PC-3 (cell line): ENCODE measurements at places on chromosomes 1 and 21. TPM values are rescaled to one million over a fixed set of nuclear protein-coding genes. Genes with fewer than 3 reads are reported as not detected.

GRCh38 chr1:119141020-119141424 lies 569 bp upstream of the WARS2 start:
- peak; percentile 43 for DNase-seq
- no peaks in the 10 kb centered on the region for H3K27me3 ChIP-seq
- peak overlapping the region; percentile 93 for H3K27ac ChIP-seq
- no peaks in the 10 kb centered on the region for H3K36me3 ChIP-seq
- H3K4me3 ChIP-seq, result peak overlapping the region; percentile 74
- peaks cover 32% of the 10 kb centered on the region for H3K4me1 ChIP-seq

DNA sequence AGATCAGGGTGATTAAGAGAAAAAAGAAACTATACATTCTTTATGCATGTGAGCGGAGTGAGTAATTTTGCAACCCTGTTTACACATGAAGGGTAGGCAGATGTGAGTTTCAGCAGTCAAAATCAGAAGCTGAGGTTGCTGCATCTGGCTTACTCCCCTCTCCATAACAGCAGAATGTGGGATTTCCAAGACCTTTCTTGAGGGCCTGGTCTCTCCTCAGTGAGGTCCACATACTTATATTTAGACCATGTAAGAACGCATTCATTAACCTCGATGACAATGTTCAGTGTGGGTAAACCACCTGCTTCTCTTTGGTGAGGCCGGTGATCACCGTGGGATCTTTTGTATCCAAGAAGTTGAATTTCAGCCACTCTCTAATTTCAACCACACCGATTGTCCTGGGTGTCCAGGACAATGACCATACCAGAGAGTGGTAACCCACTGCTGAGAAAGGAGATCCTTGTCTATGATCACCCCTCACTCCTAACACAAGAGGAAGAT lies 18.7 kb upstream of the RAP1A start:
- no peak overlapping the region for H3K4me3 ChIP-seq
- peaks cover 15% of the 10 kb centered on the region for H3K4me1 ChIP-seq
- no peak overlapping the region for H3K27ac ChIP-seq

SPRR2A gene
- not detected in 2 replicates for total RNA-seq

- no peaks in the 10 kb centered on the region for H3K27me3 ChIP-seq
- H3K27ac ChIP-seq, result no peak overlapping the region
- no peak for DNase-seq
- H3K4me3 ChIP-seq, result no peak overlapping the region
- no peaks in the 10 kb centered on the region for H3K36me3 ChIP-seq
Observed at GRCh38 chr21:32548978-32549377, 36.3 kb downstream of the TCP10L start.

DNA sequence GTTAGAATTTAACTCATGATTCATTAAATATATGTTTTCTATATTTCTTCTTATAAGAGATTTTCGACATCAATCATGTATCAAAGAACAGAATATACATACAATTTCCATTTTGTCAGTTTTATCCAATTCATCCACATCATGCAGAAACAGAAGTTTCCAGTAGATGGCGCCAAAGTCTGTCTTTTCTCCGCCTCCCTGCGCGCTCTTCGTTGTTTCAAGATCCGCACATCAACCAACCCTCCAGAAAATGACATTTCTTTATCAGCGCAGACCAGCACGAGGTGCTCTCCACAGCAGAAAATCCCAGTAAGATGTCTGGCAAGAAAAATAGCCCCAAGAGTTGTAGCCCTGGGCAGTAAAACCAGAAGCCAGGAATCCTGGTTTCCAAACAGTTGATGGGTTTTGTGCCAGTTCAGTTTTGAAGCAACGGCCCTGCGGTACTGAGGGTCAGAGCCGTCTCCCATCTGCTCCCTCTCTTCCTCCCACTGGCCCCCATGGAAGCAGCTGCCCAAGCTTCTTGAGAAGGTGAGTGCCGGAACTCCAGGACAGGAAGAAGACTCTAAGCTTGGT lies 38.6 kb upstream of the GPR137B start:
- H3K4me3 ChIP-seq, result no peak overlapping the region
- no peaks in the 10 kb centered on the region for H3K27me3 ChIP-seq
- H3K27ac ChIP-seq, result no peak overlapping the region

GRCh38 chr1:117312453-117313138 lies 54.7 kb upstream of the MAN1A2 start:
- no peaks in the 10 kb centered on the region for H3K36me3 ChIP-seq
- peak; percentile 66 for DNase-seq
- no peaks in the 10 kb centered on the region for H3K27me3 ChIP-seq
- H3K27ac ChIP-seq, result no peak overlapping the region
- H3K4me3 ChIP-seq, result no peak overlapping the region

CHI3L1 gene
- total RNA-seq, result not detected in 2 replicates

- peak; percentile 74 for DNase-seq
- no peaks in the 10 kb centered on the region for H3K36me3 ChIP-seq
- H3K4me3 ChIP-seq, result no peak overlapping the region
- no peaks in the 10 kb centered on the region for H3K4me1 ChIP-seq
Observed at GRCh38 chr1:59976194-59977074, 49.9 kb upstream of the CYP2J2 start.

- H3K4me3 ChIP-seq, result no peak overlapping the region
- H3K27me3 ChIP-seq, result no peaks in the 10 kb centered on the region
- H3K27ac ChIP-seq, result no peak overlapping the region
- DNase-seq, result no peak
Observed at GRCh38 chr1:44296806-44297205, 58.3 kb downstream of the ERI3 start.

TRNP1 gene
- 108 and 109 TPM in 2 replicates for total RNA-seq

OR6N2 gene
- not detected in 2 replicates for total RNA-seq

AGMAT gene
- 8.2 and 9.4 TPM in 2 replicates for total RNA-seq

- no peak for DNase-seq
- H3K4me3 ChIP-seq, result no peak overlapping the region
- H3K4me1 ChIP-seq, result peaks cover 7% of the 10 kb centered on the region; the same call in 1 of the 2 replicates
- no peak overlapping the region for H3K27ac ChIP-seq
- H3K36me3 ChIP-seq, result peaks cover 19% of the 10 kb centered on the region
Observed at GRCh38 chr1:7786795-7787194, 2.7 kb downstream of the PER3 start.

DNA sequence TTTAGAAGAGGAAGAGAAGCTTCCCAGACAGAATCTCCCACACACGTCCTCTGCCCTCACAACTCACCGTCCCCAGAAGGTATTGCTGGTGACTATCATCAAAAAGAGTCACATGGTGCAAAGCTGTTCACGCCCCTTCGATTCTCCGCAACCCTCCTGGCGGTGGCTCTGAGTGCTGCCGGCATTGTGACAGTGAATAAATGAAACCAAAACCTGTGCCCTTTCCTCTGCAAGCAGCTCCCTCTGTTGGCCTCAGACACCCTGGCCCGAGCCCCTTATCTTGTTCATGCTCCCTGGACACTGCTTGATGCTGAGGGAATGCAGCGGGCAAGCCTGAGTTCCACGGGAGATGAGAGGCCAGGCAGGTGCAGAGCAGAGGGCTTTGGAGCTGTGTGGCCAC lies 510.3 kb downstream of the NPHP4 start:
- no peak overlapping the region for H3K27ac ChIP-seq
- peaks cover 99% of the 10 kb centered on the region for H3K27me3 ChIP-seq
- no peaks in the 10 kb centered on the region for H3K36me3 ChIP-seq

DNA sequence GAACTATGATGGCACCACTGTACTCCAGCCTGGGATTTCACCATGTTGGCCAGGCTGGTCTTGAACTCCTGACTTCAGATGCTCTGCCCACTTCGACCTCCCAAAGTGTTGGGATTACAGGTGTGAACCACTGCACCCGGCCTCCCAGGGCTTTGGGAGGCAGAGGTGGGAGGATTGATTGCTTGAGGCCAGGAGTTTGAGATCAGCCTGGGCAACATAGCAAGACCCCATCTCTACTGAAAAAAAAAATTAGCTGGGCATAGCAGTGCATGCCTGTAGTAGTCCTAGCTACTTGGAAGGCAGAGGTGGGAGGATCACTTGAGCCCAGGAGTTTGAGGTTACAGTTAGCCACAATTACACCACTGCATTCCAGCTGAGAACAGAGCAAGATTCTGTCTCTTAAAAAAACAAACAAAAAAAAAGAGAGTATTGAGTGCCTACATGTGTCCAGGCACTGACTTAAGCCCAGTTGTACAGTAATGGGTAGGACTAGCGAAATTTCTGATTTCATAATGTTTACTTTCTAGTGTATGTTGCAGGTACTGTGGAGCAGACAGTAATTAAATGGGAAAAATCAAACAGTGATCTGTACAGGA lies 4.2 kb downstream of the MANEAL start:
- H3K27ac ChIP-seq, result no peak overlapping the region
- no peaks in the 10 kb centered on the region for H3K27me3 ChIP-seq

DNA sequence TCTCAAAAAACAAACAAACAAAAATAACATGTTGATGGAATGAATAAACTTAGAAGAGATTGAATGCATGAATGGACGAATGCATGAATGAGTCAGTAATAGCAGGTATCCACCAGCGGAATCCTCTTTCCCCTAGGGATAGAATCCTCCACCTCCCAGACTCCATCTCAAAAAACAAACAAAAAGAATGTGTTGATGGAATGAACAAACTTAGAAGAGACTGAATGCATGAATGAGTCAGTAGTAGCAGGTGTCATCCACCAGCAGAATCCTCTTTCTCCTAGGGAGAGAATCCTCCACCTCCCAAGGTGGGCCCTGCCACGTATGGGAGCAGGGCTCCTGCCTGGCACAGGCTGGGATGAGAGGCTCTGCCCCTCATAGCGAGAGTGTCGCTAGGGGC lies 26.8 kb upstream of the RNF19B start:
- peak; percentile 69 for DNase-seq
- H3K27me3 ChIP-seq, result no peaks in the 10 kb centered on the region
- H3K27ac ChIP-seq, result peak overlapping the region; percentile 61
- no peaks in the 10 kb centered on the region for H3K36me3 ChIP-seq

DNA sequence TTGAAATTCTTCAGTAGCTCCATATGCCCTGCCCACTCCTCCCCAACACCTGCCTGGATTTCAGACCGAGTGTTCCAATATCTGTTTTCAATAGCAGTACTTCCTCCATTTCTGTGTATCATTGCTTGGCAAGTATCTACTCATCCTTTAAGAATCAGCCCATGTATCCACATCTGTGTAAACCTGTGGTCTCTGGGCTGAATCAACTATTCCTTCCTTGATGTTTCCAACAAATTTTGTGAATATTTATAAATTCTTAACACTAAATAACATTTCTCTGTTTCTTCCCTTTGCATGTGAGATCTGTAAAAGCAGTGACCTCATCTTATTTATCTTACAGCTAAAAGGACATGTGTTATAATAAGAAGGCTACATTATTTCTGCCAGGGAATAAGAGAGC lies 26.0 kb upstream of the UAP1 start:
- H3K36me3 ChIP-seq, result no peaks in the 10 kb centered on the region
- peaks cover 37% of the 10 kb centered on the region for H3K4me1 ChIP-seq
- no peak overlapping the region for H3K27ac ChIP-seq
- no peaks in the 10 kb centered on the region for H3K27me3 ChIP-seq

- no peaks in the 10 kb centered on the region for H3K36me3 ChIP-seq
- H3K27me3 ChIP-seq, result no peaks in the 10 kb centered on the region
- no peak overlapping the region for H3K4me3 ChIP-seq
Observed at GRCh38 chr1:55816456-55817426, 601.6 kb upstream of the USP24 start.

DNA sequence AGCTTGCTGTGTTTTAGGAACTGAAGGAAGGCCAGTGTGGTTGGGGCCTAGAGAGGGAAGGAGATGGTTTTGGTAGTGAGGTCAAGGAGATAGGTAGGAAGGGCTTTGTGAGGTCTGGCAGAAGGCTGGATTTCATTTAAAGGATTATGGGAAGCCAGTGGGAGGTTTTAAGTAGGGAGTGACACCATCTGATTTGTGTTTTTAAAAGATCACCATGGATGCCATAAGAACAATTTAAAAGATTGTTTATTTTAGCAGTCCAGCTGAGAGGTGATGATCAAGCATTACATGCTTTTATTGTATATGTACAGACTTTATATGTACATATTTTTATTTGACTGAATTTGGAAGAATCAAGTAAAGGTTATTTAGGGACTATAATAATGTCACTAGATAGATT lies 26.4 kb downstream of the RGL1 start:
- DNase-seq, result no peak
- H3K27me3 ChIP-seq, result no peaks in the 10 kb centered on the region
- no peaks in the 10 kb centered on the region for H3K4me1 ChIP-seq
- no peak overlapping the region for H3K4me3 ChIP-seq
- no peak overlapping the region for H3K27ac ChIP-seq
- no peaks in the 10 kb centered on the region for H3K36me3 ChIP-seq

DNA sequence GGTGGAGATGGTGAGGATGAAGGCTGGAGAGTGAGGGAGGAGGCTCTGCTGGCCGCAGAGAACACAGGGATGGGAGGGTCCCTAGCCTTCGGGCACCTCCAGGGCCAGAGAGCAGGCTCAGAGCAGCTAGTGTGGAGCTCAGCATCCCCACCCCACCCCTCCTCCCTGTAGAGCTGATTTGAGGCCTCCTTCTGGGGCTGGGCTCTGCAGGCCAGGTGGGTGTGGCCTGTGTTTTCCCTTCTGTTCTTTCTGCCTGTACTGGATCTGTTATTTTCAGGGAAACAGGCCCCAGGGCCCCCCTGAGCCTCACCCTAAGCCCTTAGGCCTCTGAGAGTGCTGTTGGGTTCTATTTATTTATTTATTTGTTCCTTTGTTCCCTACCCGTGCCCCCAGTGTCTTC lies 44.8 kb downstream of the TMCC2 start:
- no peaks in the 10 kb centered on the region for H3K36me3 ChIP-seq
- H3K4me1 ChIP-seq, result peaks cover 16% of the 10 kb centered on the region
- H3K27me3 ChIP-seq, result no peaks in the 10 kb centered on the region
- DNase-seq, result no peak
- no peak overlapping the region for H3K4me3 ChIP-seq

ANKRD65 gene
- total RNA-seq, result 0.18 and 1.1 TPM in 2 replicates

DNA sequence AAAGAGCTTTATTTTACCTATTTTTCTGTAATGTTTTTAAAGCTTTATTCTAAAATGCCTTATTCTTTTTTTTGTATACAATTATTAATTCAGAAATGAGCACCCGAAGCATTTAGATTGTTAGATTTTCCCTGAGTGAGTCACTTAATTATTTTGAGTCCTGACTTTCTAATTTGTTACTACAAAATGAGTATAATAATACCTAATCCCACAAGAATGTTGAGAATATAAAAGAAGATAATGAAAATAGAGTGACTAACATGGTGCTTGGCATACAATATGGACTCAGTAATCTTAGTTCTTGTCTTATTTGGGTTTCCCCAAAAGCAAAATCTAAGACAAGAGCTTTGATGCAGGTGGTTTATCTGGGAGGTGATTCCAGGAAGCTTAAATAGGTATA lies 142.2 kb downstream of the LHX8 start:
- H3K4me3 ChIP-seq, result no peak overlapping the region
- H3K27me3 ChIP-seq, result peaks cover 8% of the 10 kb centered on the region; the same call in 1 of the 2 replicates
- DNase-seq, result no peak
- H3K36me3 ChIP-seq, result no peaks in the 10 kb centered on the region

- H3K4me3 ChIP-seq, result no peak overlapping the region
- no peaks in the 10 kb centered on the region for H3K27me3 ChIP-seq
- DNase-seq, result peak; percentile 73
- H3K4me1 ChIP-seq, result peaks cover 28% of the 10 kb centered on the region
Observed at GRCh38 chr1:116311756-116312680, 61.0 kb upstream of the ATP1A1 start.

- no peaks in the 10 kb centered on the region for H3K36me3 ChIP-seq
- no peak overlapping the region for H3K4me3 ChIP-seq
- DNase-seq, result no peak
- no peaks in the 10 kb centered on the region for H3K4me1 ChIP-seq
Observed at GRCh38 chr1:163201906-163202305, 810 bp downstream of the RGS5 start.
